Fibroblast of skin of scalp (primary cell): ENCODE measurements at places on chromosomes 6 and 20.

DNA sequence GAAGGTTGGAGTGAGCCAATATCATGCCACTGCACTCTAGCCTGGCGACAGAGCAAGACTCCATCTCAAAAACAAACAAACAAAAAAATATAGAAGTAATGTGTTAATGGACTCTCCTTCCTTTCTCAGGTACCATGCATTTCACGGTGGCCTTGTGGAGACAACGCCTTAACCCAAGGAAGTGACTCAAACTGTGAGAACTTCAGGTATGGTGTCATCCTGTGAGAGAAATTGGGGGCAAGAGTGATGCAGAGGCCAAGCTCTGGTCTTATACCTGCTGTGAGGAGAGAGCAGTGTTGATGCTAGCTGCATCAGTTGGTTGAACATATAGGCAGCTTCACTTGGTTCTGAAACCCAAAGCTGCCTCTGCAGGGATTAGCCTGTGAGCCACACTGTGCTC lies 6.2 kb downstream of the ITCH start:
- DNase-seq: no peak

DNA sequence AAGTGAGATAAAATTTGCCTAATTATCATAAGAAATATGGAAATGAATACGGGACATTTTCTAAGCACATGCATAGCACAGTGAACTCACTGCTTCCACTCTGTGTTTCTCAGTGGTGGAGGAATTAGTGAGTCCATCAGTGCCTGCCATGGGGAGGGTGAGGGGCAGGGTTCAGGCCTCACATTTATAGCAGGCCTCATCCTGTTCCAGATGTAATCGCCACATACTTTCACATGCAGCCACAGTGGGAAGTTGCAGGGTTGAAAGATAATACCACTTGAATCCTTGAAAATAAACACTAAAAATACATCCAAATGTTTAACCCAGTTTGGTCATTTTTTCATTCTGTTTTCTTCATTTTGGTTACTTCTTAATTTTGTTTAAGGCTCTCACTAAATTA lies 29.9 kb upstream of the ANKEF1 start:
- DNase-seq: no peak

- no peak for DNase-seq
Measured at GRCh38 chr6:38149531-38149930, 330.0 kb downstream of the ZFAND3 start.

GRCh38 chr6:27812805-27813492 lies 99.2 kb downstream of the OR2B2 start:
- DNase-seq: no peak

DNA sequence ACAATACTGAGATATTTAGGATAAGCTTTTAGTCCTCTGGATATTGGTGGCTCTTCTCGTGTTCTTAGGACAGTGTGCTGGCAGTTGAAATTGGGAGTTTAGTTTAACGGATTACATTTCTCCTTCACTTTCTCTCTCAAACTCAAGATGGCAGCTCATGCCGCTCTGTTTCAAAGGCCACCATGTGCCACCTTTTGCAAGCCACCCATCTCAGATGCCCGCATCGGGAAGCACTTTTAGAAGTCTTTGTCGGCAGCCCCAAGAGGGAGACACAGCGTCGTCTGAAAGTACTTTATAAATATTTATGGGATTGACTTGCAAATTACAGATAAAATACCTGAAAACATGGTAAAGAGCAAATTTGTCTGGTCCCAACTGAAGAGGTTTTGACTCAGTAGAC lies 73.5 kb downstream of the DOK5 start:
- DNase-seq: no peak

DNA sequence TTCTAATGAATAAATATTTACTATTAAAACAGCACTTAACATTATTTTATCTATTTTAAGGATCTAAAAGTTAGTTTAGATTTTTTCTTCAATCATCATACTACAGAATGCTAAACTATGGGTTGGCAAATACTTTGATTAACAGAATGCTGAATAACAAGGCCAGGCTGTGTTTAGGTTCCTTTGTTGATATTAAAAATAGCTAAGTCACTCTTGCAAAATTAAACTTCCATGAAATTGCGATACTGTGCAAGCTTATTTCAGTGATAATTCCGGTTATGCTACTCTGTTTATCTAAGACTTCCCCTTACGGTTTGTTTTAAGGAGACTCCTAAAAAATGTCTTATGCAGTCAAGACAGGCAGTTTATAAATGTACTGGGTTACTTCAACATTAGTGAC lies 2.8 kb downstream of the RNF24 start:
- DNase-seq: peak; percentile 24

GRCh38 chr20:52448513-52449232 lies 257.1 kb upstream of the ZFP64 start:
- no peak for DNase-seq

- DNase-seq: no peak
Measured at GRCh38 chr6:2614155-2614554, 136.6 kb downstream of the MYLK4 start.

DNA sequence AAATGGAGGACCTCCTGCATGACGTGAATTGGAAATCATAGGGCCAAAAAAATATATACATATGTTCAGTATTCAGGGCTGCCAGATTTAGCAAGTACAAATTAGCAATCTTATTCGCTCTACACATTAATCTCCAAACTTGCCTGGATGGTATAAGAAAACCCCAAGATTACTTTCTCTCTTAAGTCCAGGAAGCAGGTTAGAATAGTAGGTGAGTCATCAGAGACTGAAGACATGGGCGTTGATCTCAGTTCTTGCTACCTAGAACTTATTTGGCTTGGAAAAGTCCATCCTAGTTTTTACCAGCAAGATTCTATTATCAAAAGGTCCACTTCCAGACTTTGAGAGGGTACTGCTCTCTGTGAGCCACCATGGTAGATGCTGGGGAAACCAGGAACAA lies 47.4 kb downstream of the GPR63 start:
- DNase-seq: no peak

- no peak for DNase-seq
Measured at GRCh38 chr20:22810030-22810429, 225.1 kb upstream of the SSTR4 start.

GRCh38 chr6:42354702-42355101 lies 97.0 kb downstream of the TRERF1 start:
- peak; percentile 64 for DNase-seq

DNA sequence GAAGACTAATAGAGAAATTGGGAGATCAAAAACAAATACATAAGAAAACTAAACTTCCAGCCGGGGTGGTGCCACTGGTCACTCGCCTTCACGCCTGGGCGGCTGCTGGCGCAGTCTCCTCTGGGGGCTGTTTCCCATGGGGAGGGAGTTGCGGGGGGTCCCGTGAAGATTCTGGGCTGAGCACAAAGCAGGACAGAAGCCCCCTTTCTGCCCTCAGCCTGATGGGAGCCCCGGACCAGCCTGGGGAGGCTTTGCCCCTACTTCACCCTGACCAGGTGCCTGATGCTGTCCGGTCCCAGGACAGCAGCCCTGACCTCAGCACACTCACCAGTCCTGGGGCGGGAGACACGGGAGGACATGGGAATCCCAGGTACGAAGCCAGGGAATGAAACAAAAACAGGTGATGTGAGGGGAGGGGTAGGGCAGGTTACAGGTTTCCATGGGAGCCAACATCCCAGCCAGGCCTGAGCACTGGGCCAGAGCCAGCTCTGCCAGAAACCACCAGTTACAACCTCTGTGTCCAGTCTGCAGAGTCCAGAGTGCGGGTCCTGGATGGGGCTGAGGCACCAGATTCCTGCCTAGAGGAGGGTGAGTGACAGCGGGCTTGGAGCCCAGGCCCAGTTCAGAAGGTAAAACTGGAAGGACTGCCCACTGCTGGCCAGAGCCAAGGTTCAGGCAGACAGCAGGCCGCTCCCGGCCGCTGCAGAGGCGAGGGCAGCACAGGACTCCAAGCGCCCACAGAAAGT lies 326.4 kb downstream of the TAF4 start:
- no peak for DNase-seq

DNA sequence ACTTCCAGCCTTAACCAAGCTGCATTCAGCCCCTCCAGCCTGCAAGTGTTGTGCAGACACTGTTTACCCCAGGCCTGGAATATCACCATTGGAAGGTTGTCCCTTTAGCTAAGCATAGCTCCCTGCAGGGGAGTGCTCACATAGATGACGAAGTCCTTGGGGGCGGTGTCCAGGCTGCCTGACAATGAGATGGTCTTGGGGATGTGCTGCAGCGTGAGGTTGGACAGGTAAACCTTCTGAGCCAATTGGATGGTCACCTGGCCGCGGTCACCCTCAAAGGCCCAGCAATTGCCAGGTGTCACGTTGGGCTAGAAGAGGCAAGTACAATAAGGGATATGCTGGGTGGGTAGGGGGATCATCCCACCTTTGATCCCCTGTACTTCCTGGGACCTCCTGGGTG lies 18.6 kb downstream of the SUN5 start:
- DNase-seq: no peak

- DNase-seq: no peak
Measured at GRCh38 chr6:2081155-2082138, 164.0 kb downstream of the GMDS start.

GRCh38 chr6:20712011-20712410 lies 177.8 kb downstream of the CDKAL1 start:
- DNase-seq: no peak

DNA sequence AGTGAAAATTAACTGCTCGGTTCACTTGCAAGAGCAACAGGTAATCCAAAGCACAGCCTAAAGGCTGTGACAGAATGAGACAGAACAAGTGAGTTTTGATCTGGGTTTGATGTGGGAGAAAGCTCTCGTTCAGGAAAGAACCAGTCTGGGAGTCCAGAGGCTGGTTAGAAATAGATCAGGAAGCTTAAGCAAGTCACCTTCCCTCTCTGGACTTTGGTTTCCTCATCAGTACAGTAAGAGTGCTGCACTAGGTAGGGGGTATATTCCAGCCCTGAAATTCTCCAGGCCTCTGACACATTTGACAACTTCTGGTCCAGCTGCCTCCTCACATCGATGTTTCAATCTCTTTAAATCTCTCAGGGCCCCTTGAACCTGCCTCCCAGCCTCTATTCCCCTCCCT lies 33.7 kb upstream of the MDGA1 start:
- DNase-seq: no peak

DNA sequence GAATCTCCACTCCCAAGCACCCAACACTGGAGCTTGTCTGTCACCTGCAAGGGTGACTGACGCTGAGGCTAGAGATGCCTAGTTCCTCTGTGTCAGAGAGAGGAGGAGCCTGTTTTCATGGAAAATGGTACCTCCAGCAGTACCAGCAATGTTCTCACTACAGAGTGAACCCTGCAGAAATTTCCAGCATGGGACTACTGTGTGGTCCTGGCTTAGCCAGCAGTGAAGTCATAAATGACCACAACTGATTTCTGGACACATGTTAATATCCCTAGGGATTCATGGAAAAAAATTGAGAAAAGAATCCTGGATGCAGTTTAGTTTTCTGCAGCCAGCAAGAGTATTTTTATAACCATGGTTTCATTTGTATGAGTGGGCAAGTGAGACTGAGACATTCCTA lies 468.1 kb downstream of the CD83 start:
- no peak for DNase-seq

GRCh38 chr6:132760256-132760655 lies 2.6 kb upstream of the VNN2 start:
- no peak for DNase-seq

DNA sequence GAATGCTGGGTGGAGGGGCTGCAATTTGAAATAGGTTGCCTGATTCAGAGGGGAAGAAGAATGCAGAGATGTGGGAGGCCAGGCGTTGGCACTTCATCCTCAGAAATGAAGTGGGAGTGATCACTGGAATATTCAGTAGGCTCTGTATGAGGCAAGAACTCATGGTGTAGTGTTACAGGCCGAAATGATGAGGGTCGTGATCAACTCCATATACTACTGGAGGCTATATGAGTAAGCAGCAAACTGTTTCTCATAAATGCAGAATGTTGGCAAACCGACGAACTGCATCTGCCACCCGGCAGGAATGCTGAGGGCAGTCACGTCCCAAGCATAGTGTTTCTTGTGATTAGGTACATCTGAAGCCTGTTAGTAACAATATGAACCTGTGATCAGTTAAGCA lies 12.7 kb downstream of the KCNS1 start:
- peak; percentile 96 for DNase-seq

DNA sequence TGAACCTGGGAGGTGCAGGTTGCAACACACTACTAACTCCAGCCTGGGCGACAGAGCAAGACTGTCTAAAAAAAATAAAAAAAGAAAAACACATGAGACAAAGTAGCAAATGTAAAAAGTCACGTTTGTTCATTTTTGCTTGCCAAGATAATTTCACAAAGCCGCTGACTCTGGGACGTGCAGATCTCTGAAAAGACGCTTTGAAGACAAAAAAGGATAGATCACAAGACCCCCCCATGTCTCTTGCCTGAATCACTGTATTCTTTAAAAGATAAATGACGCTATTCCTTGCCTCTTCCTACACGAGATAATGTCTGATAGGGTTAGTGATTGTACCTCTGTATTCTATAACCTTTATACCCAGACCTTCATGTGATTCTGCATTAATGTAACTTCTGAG lies 23.3 kb upstream of the STXBP5 start:
- DNase-seq: no peak

GRCh38 chr20:38129248-38129865 lies 35.7 kb downstream of the TGM2 start:
- no peak for DNase-seq

GRCh38 chr6:154632119-154632518 lies 101.1 kb upstream of the SCAF8 start:
- DNase-seq: peak; percentile 41

GRCh38 chr6:80742481-80742880 lies 636.0 kb downstream of the BCKDHB start:
- peak; percentile 65 for DNase-seq

DNA sequence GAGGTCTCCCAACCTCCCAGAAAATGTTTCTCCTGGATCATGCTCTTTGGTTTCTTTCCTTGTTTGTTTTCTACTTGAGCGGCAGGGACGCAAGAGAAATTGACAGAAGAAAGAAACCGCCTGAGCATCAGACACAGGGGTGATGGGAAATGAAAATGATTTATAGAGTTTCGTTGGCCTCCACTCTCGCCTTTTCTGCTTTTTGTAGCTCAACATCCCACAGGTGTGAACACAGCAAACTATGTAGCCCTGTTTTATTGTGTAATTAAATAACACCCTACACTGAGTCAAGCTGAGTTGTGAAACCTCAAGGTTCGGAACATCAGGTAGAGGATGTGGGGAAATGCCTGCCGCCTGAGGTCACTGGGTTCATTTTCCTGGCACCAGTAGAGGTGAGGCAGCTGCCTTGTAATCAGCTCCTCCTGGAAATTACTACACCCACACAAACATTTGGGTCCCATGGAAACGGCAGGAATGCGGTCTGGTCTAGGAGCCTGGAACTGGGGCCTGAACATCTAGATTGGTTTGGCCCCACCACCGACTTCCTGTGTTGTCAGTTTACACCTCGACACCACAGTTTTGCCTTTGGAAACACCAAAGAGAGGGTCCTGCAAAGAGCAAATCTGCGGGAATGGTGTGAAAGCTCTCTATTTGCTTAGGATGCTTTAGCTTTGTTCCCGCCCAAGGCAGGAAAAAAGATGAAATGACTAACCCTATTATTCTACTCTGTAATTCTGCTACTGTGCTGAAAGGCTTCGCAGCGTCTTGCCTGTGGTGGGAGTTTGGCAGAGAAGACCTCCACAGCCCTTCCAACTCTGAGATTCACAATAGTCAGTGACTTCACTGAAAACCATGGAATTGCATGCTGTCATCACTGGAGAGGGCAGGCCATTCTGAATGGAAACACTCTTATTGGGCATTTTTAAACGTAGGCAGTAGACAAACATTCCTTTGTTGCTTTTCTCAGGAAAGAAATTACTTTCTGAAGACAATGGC lies 53.0 kb downstream of the ADAT2 start:
- peak; percentile 27 for DNase-seq
